M059J (cell line): ENCODE measurements at places on chromosomes 13 and 19. TPM values are rescaled to one million over a fixed set of nuclear protein-coding genes. Genes with fewer than 3 reads are reported as not detected.

DNA sequence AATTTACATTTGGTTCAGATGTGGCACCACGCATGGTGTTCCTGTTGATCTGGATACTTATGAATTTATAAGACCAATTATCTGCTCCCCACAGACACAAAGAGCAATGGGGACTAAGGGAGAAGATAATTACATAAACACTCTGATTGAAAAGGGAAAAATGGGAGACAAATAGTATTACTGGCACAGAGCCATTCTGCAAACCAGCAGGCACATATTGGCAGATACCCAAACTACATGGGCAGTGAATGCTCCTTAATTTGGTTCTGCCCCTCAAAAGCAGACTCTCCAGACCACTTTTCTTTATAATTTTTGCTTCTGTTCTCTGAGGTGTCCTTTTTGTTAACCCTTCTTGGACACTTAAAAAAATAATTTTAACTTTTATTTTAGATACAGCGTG lies 1674.2 kb downstream of the PCDH9 start:
- no peak for DNase-seq

DNA sequence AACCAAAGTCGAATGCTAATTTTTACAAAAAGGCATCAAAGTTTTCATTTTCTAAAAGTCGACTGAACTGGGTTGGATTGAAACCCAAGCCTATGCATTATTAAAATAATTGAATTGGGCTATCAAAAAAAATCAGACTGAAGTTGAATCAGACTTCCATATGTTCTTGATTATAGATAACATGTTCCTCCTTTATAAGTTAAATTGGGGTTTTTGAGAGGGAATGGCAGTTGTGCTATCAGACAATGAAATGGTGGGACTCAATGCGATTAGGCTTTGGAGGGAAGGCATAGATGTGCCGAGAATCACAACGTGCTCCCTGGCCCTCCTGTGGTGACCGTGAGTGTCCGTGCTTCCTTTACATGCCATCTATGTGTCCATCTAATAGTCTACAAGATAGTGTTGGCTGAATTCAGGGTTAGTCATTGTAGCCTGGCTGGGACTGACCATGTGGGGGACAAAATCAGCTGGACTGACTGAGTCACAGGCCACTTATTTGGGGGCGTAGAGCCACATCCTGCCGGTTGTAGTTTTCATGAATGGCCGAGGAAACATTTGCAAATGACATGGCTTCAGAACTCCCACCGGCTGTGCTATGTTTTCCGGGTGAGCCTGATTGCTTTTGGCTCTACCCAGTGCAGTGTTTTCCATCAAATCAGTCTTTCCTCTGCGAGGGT lies 37.1 kb upstream of the OLFM4 start:
- DNase-seq = no peak

DNA sequence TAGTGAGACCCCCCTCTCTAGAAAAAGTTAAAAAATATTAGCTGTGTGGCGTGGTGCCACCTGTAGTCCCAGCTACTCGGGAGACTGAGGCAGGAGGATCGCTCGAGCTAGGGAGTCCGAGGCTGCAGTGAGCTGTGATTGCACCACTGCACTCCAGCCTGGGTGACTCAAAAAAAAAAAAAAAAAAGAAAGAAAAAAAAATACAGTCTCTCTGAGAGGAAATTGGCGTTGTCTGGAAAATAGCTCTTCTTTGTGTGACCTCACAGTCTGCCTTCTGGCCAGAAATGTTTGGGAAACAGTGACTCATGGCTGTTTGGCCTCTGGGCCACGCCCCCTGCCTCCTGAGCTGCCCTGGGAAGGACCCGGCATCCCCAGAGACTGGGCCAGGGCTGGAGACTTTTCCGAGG lies 10.7 kb downstream of the MARCHF2 start:
- peak; percentile 99 for DNase-seq

DNA sequence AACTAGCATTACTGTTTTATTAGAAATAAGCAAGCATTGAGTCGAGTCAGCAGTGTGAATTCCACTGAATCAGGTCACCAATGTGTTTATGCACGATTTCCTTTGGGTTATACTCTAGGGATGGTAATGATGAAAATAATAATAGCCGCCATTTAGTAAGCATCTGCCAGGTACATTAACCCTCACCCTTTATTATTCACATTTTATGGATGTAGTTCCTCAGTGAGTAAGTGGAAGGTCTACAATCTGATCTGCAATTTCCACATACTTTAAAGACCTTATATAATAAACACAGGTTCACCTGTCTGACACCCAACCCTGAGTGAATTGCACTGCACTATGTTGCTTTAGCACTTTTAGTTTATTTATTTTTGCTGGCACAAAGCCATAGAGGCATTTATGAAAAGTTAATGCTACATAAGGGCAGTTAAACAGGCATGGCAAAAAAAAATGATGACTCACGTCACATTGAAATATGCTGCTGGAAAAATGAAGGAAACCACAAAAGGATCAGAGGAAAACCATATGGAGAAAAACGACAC lies 122.4 kb downstream of the TRPC4 start:
- peak; percentile 75 for DNase-seq

GRCh38 chr13:99230991-99231390 lies 27.2 kb downstream of the GPR18 start:
- DNase-seq = no peak

DNA sequence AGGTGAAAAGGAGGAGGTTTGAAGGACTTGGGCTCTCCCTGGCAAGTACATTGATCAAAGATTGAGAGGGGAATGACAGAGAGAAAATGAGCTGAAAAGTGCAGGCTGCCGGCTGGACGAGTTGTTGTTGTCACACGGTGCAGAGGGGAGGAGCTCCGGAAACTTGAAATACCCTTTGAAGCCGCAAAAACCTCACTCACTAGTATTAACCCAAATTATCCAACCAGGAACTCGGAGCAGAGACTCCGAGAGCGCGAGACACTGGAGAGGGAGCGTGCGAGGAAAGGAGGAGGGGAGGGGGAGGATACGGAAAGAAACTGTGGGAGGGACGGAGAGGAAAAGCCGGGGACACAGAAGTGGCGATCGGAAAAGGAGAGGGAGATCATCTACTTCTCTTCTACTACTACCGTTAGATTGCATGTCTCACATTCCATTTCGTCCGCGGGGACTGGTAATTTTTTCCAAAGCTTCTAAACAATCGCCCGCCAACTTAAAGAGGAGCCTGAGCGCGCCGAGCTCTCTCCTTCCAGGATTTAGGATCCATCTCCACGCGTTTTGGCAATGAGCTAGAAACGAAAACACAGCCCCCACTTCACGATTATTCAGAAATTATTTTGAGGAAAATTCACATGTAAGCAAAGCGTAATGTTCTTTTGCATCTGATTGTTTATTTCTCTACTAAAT lies at the start of gene DACH1:
DACH1 (minus strand) TSS at position 74 of the 684 bp plus-strand sequence.
- peak; percentile 61 for DNase-seq

GRCh38 chr19:49436381-49437017 lies 4.8 kb downstream of the SLC17A7 start:
- DNase-seq = no peak

DNA sequence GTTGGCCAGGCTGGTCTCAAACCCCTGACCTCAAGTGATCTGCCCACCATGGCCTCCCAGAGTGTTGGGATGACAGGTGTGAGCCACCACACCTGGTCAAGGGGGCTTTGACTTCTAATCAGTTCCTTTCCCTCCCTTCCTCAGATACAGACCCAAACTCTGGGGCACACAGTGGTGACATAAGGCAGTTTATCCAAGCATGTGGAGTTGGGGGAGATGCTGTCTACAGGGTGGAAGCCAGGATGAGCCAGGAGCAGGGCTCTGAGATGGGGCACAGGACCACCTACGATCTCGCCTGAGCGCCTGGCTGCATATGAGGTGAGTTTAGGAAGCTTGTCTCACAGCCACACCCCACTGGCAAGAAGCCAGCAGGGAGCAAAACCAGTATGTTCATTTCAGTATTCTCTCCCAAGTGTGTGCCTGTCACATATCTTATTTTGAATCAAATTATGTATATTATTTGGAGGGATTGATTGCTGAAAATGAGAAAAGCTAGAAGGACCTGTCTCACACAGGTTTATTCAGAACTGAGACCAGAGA lies 67.7 kb downstream of the KCTD15 start:
- no peak for DNase-seq

DNA sequence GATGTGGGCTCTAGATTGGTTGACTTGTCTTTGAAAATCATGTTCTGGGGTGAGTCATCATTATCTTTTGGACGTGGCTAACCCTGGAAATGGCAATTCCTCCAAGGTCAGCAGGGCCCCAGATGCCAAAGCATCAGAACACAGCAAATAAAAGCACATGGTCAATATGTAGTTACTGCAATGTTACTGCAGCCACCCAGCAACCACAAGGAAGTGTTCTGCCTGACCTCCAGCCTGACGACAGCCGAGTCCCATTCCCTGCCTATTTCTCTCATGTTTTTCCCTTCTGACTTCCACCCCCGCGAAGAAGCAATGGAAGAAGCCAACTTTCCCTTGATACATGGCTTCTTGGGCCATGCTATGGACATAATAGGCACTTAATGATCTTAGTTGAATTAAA lies 577.9 kb downstream of the IRS2 start:
- DNase-seq = no peak

GRCh38 chr19:35153701-35154524 lies 622 bp upstream of the FXYD5 start:
- peak; percentile 53 for DNase-seq

- DNase-seq = no peak
These were observed 17.8 kb downstream of the ERFL start for GRCh38 chr19:41910240-41910991.

DNA sequence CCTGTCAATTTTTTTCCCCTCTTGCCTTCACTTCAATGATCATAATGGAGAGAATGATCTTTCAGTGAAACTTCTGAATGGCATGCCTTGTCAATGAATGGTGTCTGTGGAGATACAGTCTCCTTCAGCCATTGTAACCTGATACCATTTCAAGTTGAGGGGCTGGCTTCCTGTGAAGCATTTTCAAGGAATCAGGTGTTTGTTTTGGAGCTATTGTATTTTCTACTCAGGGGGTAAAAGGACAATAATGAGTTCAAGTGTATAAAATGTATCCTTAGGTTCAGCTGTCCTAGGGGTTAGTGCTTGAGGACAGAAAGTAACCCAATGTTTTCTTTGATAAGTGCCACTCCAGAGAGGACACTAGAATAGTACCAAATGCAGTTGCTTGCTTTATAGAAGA lies 23.8 kb upstream of the CBY2 start:
- DNase-seq = peak; percentile 18

DNA sequence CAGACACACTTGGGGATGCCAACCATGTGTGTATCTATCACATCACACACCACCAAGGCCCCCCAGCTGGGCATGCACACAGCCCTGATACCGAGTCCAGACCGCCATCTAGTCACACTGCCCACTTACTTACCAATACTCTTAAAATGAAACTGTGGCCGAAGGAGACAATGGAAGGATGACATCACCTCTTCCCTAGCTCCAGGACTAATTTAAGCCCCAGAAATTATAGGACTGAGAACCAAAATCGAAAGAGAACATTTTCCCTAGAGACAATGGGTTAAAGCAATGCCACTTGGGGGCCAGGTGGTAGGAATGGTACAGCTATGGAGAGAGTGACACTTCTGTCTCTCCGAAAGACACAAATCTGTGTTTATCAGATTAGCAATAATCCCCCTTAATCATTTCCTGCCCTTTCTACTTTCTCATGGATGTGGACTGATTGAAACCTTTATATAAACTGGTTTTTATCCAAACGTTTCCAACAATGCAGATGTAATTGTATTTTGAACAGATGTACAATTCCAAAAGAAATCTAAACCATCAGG lies 663 bp upstream of the GGACT start:
- peak; percentile 38 for DNase-seq

DNA sequence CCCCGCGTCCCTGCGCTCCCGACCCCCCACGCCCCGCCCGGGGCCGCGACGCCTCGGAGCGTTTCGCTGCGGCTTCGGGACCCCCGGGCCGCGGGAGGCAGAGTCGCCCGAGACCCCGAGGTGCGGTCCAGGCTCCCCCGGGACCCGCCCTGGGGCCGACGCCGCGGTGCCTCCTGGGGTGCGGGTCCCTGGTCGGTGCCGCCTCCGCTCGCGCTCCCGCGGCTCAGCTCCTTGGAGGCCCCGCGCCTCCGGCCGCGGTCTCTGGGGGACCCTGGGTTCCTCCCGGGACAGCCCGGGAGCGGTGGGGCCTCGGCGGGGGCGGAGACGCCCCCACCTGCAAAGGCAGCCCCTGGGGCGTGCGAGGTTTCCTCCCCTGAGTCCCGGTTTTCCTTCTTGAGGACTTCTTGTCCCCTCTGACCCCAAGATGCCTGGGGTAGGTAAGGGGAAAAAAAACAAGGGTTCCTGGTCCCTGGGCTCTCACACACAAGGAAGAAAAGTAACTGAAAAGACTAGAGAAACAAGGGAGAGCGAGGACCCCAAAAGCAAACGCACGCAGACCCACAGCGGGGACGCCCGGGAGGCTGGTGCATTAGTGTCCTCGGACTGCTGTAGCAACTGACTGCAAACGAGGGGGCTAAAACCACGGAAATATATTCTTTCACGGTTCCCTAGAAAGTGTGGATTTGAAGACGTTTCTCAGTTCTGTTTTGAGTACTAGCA lies 740 bp downstream of the ZNF555 start:
- DNase-seq = no peak

DNA sequence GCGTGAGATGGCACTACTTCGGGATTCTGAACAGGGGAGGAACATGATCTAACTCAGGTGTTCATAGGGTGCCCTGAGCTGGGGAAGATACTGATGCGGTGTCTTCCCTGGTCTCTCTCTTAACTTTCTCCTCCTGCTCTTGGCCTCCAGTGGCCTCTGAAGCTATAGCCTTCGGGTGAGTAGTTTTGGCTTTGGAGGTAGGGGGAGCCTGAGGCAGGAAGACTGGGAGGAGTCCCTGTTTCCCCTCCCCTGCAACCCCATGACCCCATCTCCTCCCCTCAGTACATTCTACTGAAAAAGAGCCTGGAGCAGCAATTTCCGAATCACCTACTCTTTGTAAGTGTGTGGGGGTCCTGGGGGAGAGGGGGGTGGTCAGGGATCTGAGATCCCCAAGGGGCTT lies 3.5 kb downstream of the SELENOV start:
- DNase-seq = no peak

DNA sequence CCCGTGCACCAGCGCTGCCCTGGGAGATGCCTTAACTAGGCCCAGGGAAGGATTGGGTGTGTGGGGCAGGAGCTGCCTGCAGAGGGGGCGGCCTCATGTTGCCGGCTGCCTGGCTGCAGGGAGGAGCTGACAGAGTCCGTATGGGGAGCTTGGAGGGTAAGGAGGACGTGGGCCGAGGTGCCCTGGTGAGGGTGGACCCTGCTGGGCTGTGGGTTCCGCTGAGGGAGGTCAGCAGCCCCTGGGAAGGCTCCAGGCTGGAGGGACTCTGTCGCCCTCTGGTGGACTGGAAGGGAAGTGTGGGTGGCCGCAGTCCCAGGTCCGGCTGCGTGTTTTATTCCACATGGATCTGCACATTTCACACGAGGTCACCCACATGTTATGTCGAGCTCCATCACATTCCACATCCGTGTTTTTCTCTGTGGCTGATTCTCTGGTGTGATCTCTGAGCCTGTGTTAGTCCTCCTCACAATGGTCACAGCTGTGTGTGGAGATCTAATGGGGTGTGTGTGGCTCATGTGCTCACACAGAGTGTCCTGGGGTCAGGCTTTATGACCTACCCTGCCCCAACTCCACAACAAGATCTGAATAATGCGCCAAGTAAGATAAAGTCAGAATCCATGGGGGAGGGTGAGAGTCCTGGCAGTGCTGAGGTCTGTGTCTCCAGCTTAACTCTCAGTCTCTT lies 1.8 kb upstream of the CEACAM8 start:
- DNase-seq = no peak

The LRG1 gene
- total RNA-seq = 0.64 TPM in 1 of 2 replicates, not detected in the other

The IGSF23 gene
- total RNA-seq = 0.22 and 0.81 TPM in 2 replicates

The FLT3 gene
- 0.12 TPM in 1 of 2 replicates, not detected in the other for total RNA-seq

The LYPD3 gene
- total RNA-seq = 0.27 and 0.34 TPM in 2 replicates

The PCDH8 gene
- total RNA-seq = not detected in 2 replicates

The MAMSTR gene
- 0.81 and 1.0 TPM in 2 replicates for total RNA-seq

The RNF17 gene
- not detected in 2 replicates for total RNA-seq

The OR7A5 gene
- total RNA-seq = not detected in 2 replicates

The CEACAM8 gene
- total RNA-seq = not detected in 2 replicates
